ENCODE measurements at places on chromosomes 2 and 18.

GRCh38 chr2:119160361-119160990, 1.9 kb upstream of the C1QL2 start:
- DNase-seq = no peak

DNA sequence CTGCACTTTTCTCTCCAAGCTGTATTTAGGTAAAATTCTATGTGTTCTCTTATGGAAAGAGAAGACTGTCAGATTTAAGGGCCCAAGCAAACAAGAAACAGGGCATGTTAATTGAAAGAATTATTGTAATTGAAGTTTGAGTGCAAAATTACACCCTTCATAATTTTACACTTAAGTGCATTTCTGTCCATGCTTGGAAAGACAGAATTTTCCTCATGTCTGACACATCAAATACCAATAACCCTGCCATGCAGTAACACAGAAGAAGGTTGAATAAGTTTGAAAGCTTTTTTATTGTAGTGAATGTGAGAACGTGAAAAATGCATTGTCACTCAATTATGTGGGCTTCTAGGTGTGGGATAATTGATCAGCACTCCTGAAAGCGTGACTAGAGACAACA, 52.9 kb upstream of the PARD3B start:
- DNase-seq = no peak

GRCh38 chr2:173978447-173978846, 13.3 kb upstream of the SP3 start:
- DNase-seq = no peak

DNA sequence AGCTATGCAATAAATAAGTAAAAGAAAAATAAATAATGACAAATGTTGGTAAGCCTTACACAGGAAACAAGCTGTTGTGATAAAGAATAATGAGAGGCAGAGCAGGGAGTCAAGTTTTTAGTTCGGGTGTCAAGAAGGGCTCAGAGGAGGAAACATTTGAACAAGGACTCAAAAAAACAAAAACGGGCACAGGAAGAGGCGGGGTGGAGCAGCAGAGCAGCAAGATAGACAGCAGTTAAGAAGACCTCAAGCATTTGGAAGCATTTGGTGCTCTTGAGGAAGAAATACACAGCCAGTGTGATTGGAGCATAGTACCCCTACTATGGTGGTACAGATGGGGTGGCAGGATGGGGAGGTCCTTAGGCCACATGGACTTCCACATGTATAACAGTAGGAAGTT, 2.8 kb downstream of the TMEM169 start:
- no peak for DNase-seq

- no peak for DNase-seq
Observed at GRCh38 chr2:86510436-86510933, 52.8 kb downstream of the CHMP3 start.

- DNase-seq = no peak
Observed at GRCh38 chr2:30732876-30733275, 74.4 kb downstream of the CAPN13 start.

GRCh38 chr2:170969872-170970496, 40.9 kb downstream of the GORASP2 start:
- DNase-seq = no peak

DNA sequence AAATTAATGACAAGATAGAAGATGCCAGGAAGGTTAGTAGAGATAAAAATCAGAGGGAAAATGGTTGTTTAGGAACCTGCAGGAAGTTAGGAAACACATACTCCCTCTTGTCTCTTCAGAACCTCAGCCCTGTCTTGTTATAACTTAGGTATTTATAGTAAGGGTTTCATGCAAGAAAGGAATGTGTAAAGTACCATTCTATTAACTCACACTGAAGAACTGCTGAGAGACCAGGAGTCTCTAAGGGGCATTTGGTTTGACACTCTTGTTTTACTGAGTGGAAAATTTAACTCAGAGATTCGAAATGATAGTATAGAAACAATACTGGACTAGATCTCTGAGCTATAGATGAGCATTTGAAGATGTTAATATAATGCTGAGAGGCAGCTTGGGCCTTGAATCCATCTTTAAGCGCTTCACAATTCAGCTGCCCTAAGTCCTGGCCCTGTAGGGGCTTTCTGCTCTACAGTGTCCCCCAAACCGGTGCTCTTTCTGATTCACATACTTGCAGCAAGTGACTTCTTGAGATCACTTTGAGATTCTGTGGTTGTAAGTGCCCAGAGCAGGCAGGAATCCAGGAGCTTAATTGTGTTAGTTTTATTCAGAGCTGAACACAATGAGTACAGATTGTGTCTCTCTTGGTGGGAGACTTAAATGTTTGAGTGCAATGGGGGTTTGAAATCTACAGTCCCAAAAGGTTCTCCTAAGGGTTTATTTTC, 235.0 kb upstream of the RGPD4 start:
- DNase-seq = no peak

DNA sequence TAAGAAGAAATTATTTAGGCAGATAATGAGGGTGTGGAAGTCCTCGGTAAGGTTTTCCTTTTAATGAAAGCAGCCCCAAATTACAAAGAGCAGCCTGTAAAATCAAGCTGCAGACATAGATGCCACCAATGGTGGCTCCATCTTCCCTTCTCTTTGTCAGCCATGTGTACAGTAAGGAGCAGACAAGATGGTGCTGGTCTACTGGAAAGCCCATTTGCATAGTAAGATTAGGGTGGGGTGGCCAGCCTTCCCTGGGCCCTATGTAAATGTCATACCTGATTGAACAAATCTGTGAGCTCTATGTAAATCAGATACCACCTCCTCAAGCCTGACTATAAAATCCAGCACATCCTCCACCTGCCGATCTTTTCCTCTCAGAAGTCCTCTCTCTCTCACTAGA, 154.4 kb upstream of the SERTAD2 start:
- DNase-seq = no peak

- DNase-seq = no peak
Observed at GRCh38 chr2:86793752-86794151, 3.0 kb upstream of the CD8A start.

DNA sequence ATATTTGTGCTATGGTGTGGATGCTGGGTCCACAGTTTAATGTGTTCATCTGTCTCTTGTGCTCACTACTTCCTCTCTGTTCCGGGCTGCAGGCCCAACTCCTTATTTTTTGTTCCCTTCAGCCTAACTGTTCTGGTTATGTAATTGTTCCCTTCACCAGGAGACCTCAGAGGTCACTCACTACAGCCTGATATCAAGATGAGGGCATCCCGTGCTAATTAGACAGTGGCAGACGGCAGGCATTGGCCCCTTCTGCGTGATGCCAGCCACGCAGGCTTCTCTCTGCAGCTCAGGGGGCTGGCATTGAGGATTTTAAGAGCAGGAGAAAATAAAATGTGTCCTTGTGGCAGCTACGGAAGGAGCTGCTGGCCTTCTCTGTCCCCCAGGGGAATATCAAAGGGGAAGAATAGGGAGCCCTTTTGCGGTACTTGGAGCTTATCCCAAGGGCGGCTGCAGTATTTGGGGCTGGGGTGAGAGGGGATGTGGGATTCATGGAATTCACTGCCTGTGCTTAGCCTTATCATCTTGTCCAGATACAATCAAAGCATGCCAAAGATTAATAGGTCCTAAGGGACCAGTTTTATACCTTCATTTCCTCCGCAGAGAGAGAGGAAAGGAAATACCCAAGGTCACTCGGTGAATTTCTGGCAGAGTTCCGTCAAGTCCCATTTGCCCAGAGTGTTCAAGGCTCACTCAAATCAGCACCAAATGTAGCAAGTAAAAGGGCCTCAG, 53.3 kb upstream of the TRIB2 start:
- DNase-seq = no peak

DNA sequence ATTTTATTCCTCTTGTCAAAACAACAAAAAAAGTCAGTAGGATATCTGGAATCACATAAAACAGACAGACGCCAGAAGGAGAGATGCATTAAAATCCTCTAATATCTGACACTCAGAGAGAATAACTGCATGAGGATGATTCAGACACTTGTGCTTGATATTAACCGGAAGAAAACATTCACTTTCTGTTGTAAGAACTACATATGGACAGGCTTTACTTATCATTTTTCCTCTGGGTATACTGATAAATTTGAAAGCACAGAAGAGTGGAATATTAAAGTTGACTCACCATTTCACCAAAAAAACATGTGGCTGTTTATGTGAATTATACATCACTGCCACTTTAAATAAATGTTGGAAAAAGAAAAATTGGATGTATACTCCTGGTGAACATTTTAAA, 589.1 kb upstream of the CDH2 start:
- DNase-seq = no peak

DNA sequence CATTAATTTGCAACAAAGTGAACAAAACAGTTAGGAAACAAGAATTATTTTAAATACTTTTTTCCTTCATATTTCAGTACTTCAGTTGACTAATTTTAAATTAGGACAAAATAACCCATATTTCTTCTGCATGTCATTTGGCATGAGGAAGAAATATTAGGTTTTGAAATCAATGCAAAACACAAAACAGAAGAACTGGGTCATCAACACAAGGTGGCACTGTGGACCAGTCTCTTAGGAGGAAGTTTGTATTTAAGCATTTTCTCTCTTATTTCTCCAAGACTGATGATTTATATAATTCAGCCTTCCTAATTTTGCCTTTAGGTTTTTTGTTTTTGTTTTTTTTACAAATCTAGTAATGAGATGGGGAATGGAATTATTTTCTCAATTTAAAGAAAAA, 352.8 kb upstream of the KCNH7 start:
- no peak for DNase-seq

- DNase-seq = no peak
Observed at GRCh38 chr18:52936931-52937330, 596.9 kb downstream of the DCC start.

- DNase-seq = no peak
Observed at GRCh38 chr2:17299891-17300540, 218.2 kb downstream of the RAD51AP2 start.

DNA sequence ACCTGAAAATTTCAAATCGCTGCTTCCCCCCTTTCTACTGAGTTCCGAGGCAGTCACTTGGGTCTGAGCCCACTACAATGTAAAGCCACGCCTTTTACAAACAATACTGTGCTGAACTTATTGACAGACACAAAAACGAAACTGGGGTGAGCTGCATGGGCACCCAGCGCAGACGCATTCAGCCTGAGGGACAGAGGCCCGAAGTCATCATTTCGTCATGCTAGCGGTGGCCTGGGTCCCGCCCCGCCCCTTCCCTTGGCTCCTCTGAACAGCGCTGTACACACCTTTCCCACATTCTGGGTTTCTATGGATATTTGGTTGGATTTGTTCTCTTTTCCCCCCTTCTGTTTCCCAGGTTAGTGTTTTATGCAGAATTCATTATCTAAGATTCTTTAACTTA, 71.7 kb downstream of the EIPR1 start:
- DNase-seq = no peak

DNA sequence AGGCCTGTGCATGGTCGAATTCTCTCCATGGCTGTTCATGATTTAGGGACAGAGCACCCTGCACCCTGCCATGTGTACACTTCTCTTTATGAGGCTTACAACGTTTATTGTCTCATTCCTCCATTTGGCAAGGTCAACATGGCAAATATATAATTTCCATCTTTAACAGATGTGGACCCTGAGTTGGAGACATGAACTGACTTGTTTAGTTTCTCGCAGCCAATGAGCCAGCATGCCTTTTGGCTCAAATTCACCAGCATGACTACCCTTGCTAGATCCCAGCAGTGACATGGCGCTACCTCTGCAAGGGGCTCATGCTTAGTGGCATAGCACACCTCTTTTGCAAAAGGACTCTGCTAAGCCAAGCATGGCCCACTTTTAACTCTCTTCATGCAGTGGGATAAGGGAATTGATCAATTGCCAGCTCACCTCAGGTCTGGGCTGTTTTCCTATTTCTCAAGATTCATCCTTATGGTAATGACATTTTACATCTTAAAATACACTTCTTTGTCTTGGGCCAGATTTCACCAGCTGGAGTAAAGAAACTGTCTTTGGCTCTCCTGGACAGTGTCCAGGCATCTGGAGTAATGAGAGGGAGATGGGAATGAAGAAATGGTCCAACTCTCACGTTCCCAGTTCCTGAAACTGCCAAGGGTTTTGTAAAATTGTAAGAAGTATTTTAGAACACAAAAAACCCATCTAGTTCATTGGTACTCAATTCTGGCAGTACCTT, 159.5 kb downstream of the SETBP1 start:
- no peak for DNase-seq

DNA sequence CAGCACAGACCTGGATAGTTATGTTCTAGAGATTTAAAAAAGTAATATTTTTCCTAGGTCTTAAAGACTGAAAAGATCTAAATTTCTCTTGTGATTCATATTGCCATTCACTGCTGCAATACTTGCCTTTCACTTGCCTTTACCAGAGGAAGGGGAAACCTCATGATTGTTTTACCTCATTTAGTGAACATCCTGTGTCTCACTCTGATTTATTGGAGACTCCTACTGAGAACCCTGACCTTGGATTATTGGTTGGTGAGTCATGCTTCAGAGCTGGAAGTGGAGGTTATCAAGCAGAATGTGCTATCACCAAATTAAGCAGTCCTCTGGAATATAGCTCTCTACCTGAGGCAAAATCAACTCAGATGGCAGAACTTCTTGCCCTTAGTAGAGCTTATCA, 500.5 kb downstream of the TSN start:
- DNase-seq = no peak

DNA sequence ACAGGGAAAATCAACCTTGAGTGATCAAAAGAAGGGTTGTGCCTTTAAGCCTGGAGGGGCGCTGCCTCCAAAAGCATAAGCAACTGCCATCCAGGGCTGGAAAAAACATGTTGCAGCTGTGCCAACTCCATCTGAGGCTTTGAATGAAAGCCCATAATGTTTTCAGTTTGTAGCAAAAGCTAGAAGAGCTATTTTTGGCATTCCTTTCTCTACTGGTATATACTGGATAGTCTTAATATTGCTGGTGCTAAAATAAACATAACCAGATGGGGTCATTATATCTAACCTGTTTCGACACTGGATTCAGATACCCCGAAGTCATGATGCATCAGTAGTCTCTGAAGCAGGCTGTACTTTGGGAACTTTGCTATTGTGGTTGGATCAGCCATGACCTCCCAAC, 25.1 kb downstream of the ANXA4 start:
- DNase-seq = no peak

- no peak for DNase-seq
Observed at GRCh38 chr2:1727796-1728474, 16.4 kb downstream of the PXDN start.
